Endothelial cell (in vitro differentiated cells): ENCODE measurements at places on chromosomes 5 and 9. TPM values are rescaled to one million over a fixed set of nuclear protein-coding genes. Genes with fewer than 3 reads are reported as not detected.
A peak's percentile ranks its signal among the peaks of the same experiment; 100 is the strongest.

The PCDH12 gene
- 64.0 TPM for total RNA-seq

The CHSY3 gene
- 21.2 TPM for total RNA-seq

The SAXO1 gene
- total RNA-seq = not detected

The ORM2 gene
- not detected for total RNA-seq

The PCDHA6 gene
- 2.3 TPM for total RNA-seq

DNA sequence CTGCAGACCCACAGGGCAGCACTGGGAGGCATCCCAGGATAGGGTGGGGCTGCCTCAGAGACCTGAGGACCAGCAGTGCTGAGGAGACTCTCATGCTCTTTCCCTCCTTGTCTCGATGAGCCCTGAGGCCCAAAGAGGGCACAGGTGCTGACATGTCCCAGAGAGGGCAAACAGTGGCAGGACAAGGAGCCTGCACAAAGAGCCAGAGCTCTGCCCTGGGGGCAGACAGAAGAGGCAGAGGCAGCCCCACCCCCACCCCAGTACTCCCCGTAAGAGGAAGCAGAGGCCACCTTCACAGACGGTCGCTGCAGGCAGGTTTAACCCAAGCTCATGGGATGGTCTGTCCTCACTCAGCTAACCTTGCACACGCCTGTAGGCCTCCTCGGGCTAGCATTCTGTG lies 29.4 kb upstream of the TTLL11 start:
- no peak for DNase-seq

GRCh38 chr9:89793551-89793950 lies 188.7 kb downstream of the GADD45G start:
- no peak for DNase-seq

- DNase-seq = no peak
Observed at GRCh38 chr5:34034534-34035327, 8.3 kb downstream of the C1QTNF3 start.

GRCh38 chr9:20513126-20513913 lies 109.0 kb downstream of the MLLT3 start:
- no peak for DNase-seq

GRCh38 chr9:94079236-94079635 lies 5.0 kb upstream of the PTPDC1 start:
- DNase-seq = no peak

DNA sequence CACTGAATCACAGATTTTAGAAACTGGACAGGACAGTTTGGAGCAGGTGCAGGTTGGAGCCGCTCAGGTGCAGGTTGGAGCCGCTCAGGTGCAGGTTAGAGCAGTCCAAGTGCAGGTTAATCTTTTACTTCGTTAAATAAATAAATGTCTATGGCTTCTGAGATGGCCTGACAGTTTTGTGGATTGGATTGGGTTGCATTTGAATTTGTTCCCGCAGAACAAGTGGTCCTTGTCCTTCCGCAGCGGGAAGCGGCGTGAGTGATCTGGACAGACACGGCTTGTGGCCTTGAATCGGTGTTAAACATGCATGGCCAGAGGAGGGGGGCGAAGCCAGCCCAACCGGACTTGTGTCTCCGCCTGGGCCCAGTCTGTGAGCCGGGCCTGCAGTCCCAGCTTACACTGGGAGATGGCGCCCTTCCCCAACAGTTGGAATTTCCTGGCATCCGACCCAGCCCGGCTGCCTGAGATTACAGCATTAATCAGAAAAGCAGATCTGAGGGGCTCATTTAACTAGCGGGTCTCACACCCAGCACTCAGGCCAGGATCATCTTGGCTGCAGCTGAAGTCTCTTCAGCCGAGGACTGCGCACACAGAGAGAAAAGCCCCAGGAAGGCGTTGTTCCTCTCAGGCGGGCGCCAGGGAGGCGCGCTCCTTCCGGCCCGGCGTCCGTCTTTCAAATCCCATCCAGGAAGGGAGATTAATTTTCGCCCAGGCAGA lies 1.5 kb upstream of the OLFM1 start:
- peak; percentile 92 for DNase-seq

DNA sequence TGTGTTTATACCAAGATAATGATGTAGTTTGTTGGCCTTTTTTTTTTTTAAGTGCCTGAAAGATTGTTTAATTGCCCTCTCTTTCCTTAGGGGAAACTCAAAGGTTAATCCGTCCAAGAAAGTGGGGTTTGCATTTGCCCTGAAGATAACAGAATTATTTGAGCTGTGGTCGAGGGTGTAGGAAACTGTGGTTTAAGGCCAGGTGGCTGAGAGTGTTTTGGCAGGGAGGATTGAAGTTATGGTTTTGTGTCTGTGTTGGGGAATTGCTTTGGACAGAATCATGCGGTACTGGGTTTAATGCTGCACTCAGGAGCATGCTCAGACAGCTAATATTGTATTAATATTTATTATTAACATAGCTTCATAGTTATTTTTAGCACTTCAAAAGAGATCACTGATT lies 509.8 kb downstream of the EBF1 start:
- no peak for DNase-seq

GRCh38 chr9:123067136-123067535 lies 33.7 kb downstream of the GPR21 start:
- DNase-seq = no peak

- no peak for DNase-seq
Observed at GRCh38 chr5:169873642-169874041, 106.7 kb downstream of the INSYN2B start.

DNA sequence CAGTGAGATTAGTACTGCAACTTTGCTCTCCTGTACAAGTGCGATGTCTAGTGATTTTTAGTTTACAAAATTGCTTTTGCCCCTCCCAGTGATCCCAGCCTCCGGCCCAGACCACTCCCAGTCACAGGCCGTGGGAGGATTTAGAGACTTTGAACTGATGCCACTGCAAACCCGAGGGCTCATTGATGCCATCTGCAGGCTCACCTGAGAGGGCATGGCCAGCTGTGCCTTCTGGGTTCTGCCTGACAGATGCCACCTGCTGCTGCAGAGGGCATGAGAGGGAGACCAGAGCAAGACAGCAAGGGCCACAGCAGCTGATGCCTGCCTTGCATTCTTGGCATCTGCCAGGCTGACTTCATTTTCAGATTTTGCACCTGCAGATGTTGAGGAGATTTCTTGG lies 593.8 kb downstream of the CDK5RAP2 start:
- no peak for DNase-seq

- DNase-seq = peak; percentile 34
Observed at GRCh38 chr9:121498487-121499176, 1.0 kb downstream of the GGTA1 start.

- no peak for DNase-seq
Observed at GRCh38 chr9:79977510-79978197, 405.9 kb downstream of the TLE4 start.

- DNase-seq = no peak
Observed at GRCh38 chr5:79481574-79481973, 32.4 kb downstream of the HOMER1 start.

GRCh38 chr9:90287567-90288274 lies 354.9 kb downstream of the DIRAS2 start:
- DNase-seq = no peak

DNA sequence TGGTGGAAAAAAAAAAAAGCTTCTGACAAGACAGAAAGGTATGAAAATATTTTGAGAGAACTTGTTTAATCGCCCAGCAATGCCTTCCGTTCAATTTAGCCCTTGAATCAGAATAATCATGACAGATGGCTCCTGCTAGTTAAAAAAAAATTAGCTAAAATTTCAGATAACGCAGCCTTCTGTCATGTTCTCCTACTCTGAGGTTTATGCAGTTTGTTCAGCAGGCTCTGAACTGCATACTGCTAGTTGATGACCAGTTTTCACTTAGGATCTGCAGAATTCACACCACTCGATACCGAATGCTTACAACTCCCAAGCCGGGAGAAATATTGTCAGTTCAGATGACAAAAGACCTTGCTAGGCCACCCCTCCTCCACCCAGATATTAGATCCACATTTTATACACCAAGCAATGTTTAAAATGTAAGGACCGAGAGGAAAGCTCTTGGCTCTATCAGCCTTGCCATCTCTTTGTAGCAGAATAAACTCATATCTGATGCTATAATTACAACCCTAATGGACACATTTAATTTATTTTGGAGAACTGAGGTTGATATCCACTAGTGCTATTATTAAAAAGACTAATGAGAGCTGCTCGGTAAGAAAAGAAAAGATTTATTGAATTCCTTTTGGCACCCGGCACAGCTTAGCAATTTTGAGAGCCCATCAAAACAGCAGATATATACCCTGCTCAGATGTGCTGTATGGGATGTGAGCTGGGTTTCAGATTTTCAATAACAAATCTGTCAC lies 322.8 kb downstream of the GLIS3 start:
- DNase-seq = no peak

GRCh38 chr9:17810728-17811571 lies 232.1 kb downstream of the SH3GL2 start:
- DNase-seq = peak; percentile 56

- peak; percentile 68 for DNase-seq
Observed at GRCh38 chr5:98771382-98772109, 1.9 kb upstream of the RGMB start.

- DNase-seq = no peak
Observed at GRCh38 chr5:115246361-115246991, 16.2 kb downstream of the PGGT1B start.

GRCh38 chr5:38371596-38371995 lies 113.2 kb downstream of the EGFLAM start:
- no peak for DNase-seq

- no peak for DNase-seq
Observed at GRCh38 chr9:21982861-21983560, 11.2 kb downstream of the CDKN2A start.

GRCh38 chr9:125126019-125126746 lies 17.1 kb downstream of the SCAI start:
- DNase-seq = no peak

DNA sequence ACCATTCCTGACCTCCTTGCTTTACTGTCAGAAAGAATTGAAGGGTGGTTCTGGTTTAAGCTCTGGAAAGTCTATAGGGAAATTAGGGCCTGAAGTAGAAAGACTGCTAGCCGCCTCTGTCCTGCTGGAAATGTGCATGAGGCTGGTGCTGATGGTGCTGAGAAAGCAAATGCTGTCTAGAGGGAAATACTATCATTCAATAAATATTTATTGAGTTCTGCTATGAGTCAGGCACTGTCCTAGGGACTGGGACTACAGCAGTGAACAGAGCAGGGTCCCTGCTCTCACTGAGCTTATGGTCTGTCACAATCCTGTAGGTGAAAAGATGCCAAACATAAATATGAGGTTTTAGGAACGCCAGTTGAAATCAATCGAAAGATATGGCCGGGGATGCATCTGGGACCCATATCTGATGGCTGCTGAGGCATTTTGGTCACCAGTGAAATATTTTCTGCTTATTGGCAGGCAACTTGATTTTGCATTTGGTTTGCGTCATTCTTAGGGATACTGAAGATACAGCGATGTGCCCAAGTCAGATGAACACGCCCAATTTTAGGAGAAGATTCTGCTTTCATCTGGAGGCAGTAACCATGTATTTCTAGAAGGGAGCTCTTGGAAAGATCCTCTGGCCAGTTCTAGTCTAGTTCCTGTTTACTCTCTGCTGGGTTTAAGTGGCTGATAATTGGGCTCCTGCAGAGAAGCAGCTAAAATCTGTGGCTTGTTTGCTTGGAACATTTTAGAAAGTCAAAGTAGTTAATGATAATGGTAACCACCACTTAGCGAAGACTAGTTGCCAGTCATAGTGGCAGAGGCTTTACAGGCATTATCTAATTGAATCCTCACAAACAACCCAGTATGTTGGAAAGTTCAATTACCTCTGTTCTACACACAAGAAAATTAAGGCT lies 73.3 kb downstream of the INSYN2B start:
- no peak for DNase-seq

DNA sequence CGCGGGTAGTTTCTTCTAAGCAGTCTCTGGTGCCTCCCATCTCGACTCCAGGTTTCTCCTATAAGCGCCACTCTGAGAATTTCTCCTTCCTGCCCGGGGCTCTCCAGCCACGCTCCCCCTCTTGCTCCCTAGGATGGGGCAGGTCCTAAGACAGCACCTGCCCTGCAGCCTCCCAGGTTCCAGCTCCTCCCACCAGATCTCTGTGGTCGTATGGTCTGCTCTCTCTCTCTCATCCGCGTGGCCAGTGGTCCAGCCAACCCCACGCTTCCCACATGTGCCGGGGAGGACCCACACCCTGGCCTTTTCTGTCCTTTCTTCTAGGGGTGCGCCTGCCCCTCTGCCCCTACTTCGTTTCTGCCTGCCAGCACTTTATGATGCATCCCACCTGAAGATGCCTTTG lies 40.5 kb downstream of the MVB12B start:
- no peak for DNase-seq

GRCh38 chr5:140223567-140223966 lies 48.6 kb downstream of the CYSTM1 start:
- DNase-seq = no peak

DNA sequence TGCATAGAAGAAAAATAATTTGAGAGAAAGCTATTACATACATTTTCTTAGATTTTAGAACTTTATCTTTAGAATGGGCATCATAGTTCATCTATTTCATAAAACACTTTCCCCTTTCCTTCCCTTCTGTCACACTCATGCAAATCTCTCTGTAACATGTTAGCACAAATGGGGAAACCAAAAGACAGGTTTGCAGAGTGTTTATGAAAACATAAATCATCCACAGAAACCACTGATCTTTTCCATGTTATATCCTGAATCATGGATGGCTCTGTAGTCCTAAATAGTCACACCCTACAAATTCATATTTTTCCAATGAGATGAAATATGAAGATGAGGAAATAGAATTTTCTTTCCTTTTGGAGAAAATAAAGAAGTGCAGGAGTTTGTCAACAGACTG lies 122.9 kb upstream of the PTGER4 start:
- no peak for DNase-seq

DNA sequence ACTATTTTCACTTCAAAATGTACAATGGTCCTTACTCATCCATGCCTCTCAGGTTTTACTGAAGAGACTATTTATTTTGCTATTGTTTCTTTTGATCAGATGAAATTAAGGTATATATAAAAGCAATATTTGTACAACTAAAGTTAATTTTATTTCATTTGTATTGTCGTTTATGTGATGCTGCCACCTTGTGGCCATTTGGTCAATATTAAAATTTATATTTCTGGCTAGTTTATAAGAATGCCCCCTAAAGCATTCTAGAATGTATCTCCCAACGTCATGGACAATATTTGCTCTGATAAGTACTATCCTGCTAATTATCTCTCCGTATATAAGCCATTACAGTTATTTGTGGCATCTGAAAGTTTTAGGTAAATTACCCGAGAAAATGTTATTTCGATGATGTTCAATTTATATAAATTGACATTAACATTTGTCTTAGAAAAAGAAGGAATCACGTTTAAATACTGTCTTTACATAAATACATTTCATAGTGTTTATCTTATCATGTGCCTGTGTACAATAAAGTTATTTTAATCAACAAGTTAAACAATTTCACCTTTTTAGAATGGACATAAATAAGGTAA lies 680.0 kb downstream of the TAF11L14 start:
- no peak for DNase-seq

GRCh38 chr9:134618833-134619447 lies 22.7 kb upstream of the COL5A1 start:
- no peak for DNase-seq

- DNase-seq = peak; percentile 72
Observed at GRCh38 chr9:136769710-136770191, 5.4 kb upstream of the LCN15 start.

DNA sequence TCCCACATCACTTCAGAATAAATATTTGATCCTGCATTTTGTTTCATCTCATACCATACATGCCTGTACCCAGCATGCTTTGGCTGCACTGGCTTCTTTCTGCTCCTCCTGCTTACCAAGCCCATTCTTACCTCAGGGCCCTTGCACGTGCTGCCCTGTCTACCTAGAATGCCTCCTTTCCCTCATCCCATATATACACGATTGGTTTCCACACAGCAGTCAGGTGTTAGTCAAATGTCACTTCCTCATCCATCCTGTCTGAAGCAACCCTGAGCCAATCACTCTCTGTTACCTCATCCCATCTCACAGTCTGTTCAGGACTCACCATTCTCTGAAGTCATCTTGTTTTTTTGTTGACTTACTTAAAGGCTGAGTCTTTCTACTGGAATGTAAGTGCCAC lies 30.3 kb downstream of the CAST start:
- no peak for DNase-seq
